ENCODE measurements at places on chromosomes 7 and 10. TPM values are rescaled to one million over a fixed set of nuclear protein-coding genes. Genes with fewer than 3 reads are reported as not detected.

DNA sequence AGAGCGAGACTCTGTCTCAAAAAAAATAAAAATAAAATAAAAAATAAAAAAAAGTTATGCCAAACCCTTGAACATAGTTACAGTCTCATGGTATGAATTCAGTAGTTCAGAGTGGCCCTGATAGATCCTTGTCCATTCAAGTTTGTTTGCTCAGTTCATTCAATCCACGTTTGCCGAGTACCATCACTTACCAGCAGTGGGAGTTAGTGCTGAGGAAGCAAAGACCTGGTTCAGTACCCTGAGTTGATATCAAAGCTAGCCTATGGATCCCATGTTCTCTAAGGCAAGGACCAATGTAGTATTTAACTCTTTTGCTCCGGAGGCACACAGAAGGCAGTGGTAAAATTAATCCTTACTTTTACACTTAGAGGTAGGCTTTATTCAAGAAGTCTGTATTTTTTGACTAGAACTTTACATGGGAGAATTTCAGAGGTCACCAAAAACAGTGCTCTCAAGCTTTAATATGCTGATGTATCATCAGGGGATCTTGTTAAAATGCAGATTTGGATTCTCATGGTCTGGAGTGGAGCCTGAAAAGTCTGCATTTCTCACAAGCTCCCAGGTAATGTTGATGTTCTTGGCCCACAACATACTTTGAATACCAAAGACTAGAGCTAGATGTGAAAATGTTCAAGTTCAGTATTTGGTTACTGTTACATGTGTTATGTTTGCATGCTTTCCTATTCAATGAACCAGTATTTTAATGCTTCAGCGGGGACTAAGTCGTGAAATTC lies 38.1 kb upstream of the HBP1 start:
- no peak for DNase-seq

DNA sequence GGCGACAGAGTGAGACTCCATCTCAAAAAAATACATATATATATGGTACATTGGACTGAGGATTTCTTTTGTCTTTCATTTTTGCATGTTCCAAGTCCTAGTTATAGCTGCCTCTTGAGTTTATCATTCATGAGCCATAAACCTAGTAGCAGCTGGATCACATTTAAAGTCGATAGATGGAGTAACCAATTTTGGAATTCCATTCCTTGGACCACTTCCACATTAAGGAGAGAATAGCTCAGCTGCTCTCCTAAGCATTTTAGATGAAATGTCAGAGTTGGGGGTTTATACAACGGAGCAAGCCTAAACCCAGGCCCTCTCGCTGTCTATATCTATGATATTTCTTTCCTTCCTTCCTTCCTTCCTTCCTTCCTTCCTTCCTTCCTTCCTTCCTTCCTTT lies 141.2 kb downstream of the LYZL1 start:
- no peak for DNase-seq

DNA sequence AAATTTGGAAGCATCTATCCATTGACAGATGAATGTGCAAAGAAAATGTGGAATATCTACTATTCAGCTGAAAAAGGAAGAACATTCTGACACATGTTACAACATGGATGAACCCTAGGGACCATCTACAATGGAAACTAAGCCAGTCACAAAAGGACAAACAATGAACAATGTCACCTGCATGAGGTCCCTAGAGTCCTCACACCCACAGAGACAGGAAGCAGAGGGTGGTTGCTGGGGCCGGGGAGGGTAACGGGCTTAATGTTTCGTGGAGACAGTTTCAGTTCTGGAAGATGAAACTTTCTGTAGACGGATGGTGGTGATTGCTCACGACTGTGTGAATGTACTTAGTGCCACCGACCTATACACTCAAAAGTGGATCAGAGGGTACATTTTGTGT lies 282.9 kb downstream of the ADARB2 start:
- DNase-seq: no peak

- DNase-seq: no peak
Measured at GRCh38 chr10:34905200-34905927, 90.3 kb upstream of the PARD3 start.

DNA sequence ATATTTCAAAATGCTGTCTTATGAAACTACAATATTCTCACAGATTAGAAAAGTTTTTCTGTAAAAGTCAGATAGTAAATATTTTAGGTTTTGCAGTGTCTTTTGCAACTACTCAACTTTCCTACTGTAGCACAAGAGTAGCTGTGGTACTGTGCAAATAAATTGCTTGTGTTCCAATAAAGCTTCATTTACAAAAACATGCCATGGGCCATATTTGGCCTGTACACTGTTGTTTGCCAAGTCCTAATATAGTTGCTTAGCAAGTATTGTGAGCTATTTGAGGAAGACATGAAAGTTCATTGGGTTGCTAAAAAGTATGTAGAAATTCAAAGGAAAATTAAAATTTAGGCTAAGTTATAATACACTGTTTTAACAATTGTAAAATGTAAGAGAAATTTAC lies 80.0 kb downstream of the TFPI2 start:
- no peak for DNase-seq

GRCh38 chr10:48775206-48775517 lies 90.5 kb downstream of the WDFY4 start:
- no peak for DNase-seq

DNA sequence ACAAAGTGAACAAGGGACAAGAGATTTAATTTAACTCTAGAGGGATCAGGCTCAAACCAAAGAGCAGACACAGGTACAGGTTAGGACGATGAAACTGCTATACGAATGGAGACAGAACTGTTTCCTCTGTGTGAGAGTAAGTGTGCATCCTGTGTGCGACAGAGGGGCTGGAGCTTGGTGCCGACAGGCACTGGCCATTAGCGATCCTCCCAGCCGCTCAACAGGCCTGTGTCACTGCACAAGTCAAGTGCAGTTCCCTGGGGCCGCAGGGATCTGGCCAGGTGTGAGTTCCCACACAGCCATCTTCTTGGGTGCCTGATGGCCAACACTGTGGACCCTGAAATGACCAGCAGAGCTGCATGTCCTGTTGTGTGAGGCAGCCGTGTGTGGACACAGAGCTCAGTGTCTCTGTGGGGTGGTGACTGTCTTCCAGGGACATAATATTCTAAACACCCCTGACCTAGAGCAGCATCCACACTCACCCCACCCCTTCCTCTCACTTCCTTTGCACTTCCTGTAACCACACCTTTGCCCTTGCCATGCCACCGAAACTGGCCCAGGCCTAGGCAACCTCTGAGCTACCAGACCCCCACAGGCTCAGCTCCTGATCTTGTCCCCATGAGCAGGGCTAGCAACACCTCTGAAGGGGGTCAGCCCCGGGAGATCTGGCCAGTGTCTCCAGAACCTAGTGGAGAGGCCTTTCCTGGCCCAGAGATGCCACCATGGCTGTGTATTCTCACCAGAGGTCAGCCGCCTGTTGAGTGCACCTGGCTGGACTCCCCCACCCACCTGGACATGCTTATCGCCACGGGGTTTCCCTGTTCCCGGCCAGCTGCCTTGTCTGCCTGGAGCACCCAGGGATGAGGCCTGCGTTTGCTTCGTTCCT lies 11.7 kb upstream of the TBRG4 start:
- DNase-seq: no peak

ERVW-1 gene
- polyA plus RNA-seq: not detected
